ENCODE measurements at places on chromosomes 13 and 19.

DNA sequence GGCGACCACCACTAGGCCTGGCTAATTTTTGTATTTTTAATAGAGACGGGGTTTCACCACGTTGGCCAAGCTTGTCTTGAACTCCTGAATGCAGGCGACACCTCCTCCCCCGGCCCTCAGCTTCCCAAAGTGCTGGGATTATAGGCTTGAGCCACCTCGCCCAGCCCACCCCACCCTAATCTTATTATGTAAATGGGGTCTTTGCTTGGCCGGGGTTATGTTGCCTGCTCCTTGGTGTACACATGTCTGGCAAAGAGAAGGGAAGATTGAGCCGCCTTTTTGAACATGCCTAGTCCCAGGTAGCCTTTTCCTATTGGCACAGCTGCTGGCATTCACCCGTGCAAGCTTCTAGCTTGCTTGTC, 106.8 kb downstream of the KCTD15 start:
- no peak for DNase-seq

- DNase-seq = no peak
These were observed 71.4 kb upstream of the SERP2 start for GRCh38 chr13:44302233-44302632.

GRCh38 chr19:16901491-16902175, 12.8 kb downstream of the F2RL3 start:
- no peak for DNase-seq

- DNase-seq = no peak
These were observed 138.0 kb downstream of the TNFSF13B start for GRCh38 chr13:108407495-108407894.

Measured in stimulated activated CD8-positive, alpha-beta memory T cell treated with anti-CD3 and anti-CD28 coated beads, Interleukin-7, amount 100 ng/mL, for 4 hours (primary cell).